Activated effector memory CD4-positive, alpha-beta T cell treated with Interleukin-2 at 50 U/mL for 16 hours (primary cell): ENCODE measurements at places on chromosomes 1 and 21.

GRCh38 chr21:38821959-38822682 is 16.4 kb downstream of the ETS2 start:
- no peak for DNase-seq

DNA sequence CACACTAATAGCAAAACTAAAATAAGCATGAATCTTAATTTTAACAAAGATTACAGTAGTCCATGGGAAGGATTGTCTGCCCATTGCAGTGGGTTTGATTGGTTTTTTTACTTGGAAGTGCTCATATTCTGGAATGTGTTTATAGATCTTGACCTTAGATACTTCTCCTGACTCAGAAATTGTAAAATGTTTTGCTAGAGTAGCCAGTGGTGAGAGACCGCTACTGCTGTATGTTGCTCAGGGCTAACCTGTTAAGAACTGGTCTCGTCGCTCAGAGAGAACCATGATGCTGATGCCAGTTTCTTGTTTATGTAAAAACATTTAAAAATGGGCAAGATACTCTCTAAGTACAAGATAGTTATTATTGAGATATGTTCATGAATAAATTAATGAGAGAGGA is 99.9 kb downstream of the ROR1 start:
- no peak for DNase-seq

DNA sequence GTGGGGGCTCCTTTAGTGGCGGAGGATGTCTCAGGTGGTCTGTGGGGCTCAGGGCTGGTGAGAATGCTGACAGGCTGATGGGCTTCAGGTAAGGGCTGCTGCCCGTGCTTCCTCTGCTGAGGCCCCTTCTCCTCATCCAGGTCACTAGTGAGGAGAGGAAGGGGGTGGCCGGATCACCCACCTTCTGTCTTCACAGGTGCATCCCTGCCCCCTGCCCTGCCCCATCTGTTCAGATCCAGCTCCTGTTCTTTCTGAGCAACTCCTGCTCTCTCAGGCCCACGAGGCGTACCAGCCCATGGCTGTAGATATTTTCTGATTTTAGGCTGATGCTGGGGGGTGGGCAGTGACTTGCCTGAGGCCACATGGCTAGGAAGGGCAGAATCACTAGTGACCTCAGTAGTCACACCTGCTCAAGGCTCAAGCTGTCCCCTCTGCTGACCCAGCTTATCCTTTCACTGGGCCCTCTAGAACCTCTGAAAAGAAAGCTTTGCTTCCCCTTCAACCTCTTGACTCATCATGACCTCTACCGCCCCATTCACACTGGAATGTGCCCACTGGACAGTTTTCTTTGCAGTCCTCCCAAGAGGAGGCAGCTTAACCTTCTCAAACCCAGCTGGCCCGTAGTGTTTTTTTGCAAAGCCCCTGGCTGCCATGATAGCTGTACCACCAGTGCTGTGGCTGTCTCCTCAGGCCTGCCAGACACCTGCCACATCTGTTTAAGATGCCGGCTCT is 14.8 kb downstream of the DCST2 start:
- DNase-seq: no peak

DNA sequence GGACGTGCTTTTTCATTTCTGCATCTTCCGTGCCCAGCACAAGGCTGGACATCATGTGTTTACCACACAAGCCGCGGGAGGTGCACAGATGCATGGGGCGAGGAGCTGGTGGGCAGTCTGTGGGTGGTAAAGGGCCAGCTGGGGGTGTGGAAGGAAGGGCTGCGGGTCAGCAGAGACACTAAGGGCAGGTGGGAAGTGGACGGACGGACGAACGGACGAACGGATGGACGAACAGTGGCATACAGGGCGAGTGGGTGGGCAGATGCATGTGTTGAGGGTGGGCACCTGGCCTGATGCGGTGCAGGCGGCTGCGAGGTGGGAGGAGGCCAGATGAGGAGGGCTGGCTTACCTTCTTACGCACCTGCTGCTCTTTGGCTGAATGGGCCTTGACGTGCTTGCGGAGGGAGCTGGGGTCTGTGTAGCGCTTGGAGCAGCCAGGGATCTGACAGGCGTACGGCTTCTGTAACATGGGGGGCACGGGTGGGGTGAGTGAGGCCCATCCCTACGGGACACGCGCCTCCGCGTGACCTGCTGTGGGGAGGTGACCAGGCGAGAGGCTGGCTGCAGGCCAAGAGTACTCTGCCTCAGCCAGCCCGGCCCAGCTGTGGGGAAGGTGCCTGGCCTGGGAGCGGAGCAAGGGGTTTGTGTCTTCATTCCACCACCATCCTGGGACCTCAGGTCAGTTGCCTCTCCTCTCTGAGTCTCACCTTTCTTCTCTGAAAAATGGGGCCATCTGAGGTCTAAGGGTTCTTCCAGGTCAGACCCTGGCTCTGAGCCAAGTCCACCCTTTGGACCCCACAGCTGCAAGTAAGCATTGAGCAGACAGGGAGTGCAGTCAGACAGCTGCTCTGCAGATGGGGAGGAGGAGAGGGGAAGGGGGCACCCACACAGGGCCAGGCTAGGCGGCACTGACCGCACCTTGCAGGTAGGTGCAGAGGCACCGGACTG is 65.5 kb downstream of the DMRTB1 start:
- no peak for DNase-seq

DNA sequence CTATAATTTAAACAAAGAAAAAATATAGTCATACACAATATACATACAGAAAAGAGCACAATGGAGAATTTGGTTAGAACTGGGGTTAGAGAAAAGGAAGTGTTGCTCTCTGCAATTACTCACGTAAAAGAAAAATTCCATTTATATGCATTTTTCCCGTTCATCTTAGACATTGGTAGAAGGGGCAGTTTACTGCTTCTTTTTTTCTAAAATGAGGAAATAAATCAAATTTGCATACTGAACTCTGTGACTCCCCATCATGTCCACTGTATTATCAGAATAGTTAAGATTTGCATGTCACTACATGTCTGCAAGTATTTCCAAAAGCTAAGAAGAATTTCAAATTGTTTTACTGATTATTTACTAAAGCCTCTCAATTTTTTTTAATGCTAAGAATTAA is 44.1 kb upstream of the C1orf105 start:
- DNase-seq: no peak

DNA sequence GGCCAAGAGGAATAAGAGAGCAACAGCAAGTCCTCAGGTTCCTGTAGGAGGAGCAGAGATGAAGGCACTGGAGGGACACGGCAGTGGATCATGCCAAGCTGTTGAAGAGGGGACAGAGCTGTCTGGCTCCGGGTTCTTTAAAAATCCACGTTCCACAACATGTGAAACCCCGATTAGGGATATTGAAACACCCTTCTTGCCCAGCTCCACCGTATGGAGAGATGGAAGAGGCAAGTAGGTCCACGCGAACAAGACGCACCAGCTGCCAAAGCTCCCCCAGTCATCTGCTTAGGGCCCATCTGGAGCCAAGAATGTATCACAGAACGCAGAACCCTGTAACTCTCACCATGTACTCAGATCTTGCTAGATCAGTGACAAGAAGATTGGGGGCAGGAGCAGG is 3.9 kb downstream of the C1orf198 start:
- DNase-seq: no peak

DNA sequence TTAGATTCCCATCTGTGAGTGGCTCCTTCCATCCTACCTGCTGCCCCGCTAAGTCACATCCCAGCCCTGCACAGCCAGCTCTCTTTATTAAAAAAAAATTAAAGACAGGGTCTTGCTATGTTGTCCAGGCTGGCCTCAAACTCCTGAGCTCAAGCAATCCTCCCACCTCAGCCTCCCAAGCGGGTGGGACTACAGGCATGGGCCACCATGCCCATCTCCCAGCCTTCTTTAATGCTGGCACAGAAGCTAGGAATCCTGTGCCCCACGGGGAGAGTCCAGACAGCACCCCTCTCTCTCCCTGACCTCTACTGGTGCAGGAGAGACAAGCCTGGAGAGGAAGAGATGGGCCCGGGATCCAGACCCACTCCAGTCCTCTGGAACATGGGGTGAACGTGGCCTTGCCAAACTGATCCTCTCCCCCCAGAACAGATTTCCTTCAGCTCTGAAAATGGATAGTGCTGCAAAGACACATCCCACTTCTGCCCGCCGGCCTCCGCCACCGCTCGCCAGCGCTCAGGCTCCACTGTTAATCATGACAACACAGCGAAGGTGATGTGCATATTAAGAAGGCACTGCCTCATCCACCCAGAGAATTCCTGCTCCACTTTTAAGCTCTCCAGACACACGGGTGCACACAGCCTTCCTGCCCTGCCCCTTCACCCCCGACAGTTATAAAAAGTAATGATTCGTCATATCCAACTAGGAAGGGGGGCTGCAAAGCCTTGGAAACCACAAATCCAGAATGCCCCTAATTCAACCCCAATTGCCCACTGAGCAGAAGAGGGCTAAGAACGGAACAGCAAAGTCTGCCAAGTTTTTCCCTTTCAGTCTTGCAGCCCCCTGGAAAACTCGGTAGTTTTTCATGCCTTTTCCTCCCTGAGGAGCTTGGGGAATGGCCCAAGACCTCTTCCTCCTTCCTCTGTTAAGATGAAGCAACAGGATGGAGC is 68.1 kb downstream of the MRPL37 start:
- no peak for DNase-seq

DNA sequence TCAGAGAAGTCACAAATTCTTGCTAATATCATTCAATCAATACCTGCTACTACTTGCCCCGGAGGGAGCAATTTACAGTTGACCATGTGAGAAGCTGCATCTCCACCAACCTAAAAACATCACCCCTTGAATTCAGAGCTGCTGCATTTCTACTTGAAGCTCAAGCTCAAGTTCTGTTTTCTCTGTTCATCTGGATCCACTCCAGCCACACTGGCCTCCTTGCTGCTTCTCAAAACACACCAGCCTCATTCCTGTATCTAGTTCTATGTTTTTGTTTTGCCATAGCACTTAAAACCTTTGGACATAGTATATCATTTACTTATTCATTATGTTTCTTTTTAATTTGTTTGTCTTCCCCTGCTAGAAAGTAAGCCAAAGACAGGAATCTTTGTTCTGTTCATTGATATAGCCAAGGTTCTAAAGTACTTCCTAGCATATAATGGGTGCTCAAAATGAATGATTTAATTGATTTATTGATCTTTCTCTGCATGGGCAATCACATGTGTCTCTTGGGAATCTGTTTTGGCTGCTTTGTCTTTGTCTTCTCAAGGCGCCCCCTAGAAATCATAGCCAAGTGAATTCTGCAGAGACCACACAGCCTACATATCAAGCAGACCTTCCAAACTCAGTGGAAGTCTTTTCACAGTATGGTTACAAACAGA is 23.6 kb downstream of the SYF2 start:
- DNase-seq: no peak

DNA sequence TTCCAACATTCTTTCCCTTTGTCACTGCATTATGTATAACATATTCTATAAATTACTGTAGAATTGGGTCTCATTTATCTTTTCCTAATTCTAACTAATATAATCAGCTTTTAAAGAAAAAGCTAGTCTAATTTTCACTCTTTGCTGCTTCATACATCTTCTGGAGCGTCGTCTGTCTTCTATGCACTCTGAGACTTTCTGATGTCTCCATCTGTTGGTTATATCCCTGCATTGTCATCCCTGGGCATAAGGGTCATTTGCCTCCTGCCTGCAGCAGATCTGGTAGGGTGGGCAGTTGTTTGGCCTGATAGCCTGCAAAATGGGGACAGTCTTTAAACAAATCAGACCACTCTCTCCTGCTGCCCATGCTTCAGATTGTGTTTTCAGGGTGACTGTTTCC is 40.8 kb upstream of the DYNLT5 start:
- no peak for DNase-seq

DNA sequence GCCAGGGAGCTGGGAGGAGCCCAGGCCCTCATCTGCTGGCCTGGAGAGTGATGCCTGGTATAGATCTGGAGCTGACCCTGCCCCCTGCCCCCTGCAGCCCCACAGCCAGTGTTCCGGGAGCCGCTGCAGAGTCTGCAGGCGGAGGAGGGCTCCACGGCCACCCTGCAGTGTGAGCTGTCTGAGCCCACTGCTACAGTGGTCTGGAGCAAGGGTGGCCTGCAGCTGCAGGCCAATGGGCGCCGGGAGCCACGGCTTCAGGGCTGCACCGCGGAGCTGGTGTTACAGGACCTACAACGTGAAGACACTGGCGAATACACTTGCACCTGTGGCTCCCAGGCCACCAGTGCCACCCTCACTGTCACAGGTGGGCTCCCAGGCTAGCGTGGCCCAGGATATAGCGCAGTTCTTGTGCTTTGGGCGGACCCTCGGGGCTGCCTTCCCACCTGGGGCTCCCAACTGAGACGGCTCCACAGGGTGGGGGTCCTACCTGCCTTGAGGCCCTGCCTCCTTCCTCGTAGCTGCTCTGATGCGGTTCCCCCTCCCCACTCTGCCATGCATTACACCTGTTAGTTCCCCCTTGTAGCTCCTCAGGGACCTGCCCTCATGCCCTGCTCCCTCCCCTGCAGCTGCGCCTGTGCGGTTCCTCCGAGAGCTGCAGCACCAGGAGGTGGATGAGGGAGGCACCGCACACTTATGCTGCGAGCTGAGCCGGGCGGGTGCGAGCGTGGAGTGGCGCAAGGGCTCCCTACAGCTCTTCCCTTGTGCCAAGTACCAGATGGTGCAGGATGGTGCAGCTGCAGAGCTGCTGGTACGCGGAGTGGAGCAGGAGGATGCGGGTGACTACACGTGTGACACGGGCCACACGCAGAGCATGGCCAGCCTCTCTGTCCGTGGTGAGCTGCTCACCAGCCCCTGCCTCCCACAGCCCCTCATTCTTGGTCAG is 98.7 kb downstream of the OBSCN start:
- DNase-seq: no peak
